ENCODE measurements at places on chromosomes 1 and 21.
A peak's percentile ranks its signal among the peaks of the same experiment; 100 is the strongest.

DNA sequence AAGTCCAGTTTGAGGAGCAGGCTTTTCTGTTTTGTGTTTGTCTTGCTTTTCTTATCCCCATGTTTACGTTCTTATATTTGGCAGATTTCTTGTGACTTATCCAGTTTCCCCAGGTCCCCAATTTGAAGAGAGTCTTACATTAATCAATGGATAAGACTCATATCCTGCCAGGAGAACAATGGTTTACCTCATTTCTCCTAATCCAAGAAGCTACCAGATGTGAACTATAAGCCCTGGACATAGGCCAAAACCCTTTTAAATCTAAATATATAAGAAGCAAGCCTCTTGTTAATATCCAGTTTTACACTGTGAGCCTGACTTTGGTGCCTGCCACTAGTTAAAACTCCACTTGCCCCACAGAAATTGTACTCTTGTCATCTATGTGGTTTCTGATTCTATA, 15.1 kb upstream of the COP1 start:
- H3K27ac ChIP-seq, result no peak overlapping the region
- peak; percentile 10 for DNase-seq
- H3K27me3 ChIP-seq, result no peaks in the 10 kb centered on the region
- no peak overlapping the region for H3K4me3 ChIP-seq
- no peaks in the 10 kb centered on the region for H3K36me3 ChIP-seq

DNA sequence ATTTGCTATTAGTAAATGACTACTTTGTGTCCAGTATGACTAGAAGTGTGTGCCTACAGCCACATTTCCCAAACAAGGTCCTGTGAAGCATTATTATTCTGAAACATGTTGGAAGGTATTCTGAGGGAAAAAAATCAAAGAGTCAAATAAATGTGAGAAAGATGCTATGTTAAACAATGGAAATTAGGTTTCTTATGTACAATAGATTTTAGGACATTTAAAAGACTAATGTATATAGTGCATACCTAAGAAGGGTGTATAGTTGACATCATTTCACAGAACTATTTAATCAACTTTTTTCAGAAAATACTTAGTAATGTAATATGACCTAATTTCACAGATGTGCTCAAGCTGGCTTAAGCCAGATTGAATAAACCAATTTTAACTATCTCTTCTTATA, 582.5 kb downstream of the USP25 start:
- no peaks in the 10 kb centered on the region for H3K36me3 ChIP-seq
- no peak overlapping the region for H3K4me3 ChIP-seq
- H3K27me3 ChIP-seq, result peaks cover 45% of the 10 kb centered on the region
- no peaks in the 10 kb centered on the region for H3K4me1 ChIP-seq

DNA sequence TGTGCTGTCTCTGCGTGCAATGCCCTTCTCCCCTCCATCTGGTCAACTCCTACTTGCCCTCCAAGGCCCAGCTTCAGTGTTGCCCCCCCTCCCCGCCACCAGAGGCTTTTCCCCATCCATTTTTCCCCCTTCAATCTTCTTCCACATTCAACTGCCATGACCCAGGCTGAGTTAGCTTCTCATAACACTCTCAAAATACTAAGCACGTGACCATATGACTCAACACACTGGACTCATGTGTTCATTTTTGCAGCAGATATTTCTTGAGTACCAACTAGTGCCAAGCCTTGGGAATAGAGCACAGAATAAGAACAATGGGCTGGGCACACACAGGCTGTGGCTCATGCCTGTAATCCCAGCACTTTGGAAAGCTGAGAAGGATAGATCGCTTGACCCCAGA, 132.1 kb downstream of the IGSF21 start:
- peaks cover 18% of the 10 kb centered on the region for H3K27me3 ChIP-seq
- no peaks in the 10 kb centered on the region for H3K4me1 ChIP-seq
- no peaks in the 10 kb centered on the region for H3K36me3 ChIP-seq
- H3K4me3 ChIP-seq, result no peak overlapping the region
- H3K27ac ChIP-seq, result no peak overlapping the region

DNA sequence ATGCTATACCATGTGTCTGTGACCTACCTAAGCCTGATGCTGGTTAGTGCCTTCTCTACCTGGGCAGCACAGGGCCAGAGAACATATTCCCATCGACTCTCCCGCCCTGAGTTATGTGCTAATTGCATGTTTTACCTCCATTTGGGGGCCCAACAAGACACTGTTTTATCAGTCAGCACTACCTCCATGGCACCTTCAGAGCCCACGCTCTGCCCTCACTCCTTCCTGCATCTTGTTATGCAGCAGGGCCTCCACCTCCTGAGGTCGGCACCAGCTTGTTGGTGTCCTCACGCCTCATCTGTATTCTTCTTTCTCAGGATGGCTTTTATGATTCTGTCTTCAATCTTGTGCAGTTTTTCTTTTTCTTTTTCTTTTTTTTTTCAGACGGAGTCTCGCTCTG, 11.9 kb downstream of the WNT9A start:
- H3K4me1 ChIP-seq, result peaks cover 47% of the 10 kb centered on the region
- no peaks in the 10 kb centered on the region for H3K27me3 ChIP-seq
- peaks cover 40% of the 10 kb centered on the region for H3K36me3 ChIP-seq
- no peak for DNase-seq
- H3K27ac ChIP-seq, result peak overlapping the region; percentile 94
- H3K4me3 ChIP-seq, result no peak overlapping the region

GRCh38 chr1:45230537-45230936, 24.1 kb upstream of the ZSWIM5 start:
- DNase-seq, result peak; percentile 40
- H3K36me3 ChIP-seq, result no peaks in the 10 kb centered on the region
- H3K27ac ChIP-seq, result no peak overlapping the region
- no peaks in the 10 kb centered on the region for H3K4me1 ChIP-seq

DNA sequence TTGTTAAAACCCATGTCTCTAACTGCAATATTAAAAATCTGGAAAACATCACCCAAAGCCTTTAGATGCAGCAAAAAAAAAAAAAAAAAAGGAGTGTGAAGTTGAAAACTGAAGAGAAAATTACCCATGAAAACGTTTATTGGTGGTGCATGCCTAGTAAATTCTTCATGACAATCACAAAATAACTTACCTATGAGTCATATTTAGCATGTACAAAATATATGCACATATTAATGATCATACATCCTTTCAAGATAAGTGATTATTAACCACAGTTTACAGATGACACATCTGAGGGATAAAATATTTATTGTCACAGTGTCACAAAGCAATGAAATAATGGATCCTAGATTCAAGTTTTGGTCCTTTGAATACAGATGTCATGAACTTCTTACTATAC, 505.2 kb upstream of the NR5A2 start:
- H3K4me3 ChIP-seq, result no peak overlapping the region
- DNase-seq, result peak; percentile 32
- H3K27ac ChIP-seq, result no peak overlapping the region
- no peaks in the 10 kb centered on the region for H3K36me3 ChIP-seq
- no peaks in the 10 kb centered on the region for H3K27me3 ChIP-seq

GRCh38 chr1:25765923-25766589, 33.9 kb upstream of the SELENON start:
- no peaks in the 10 kb centered on the region for H3K27me3 ChIP-seq
- H3K4me1 ChIP-seq, result no peaks in the 10 kb centered on the region
- H3K36me3 ChIP-seq, result no peaks in the 10 kb centered on the region
- H3K27ac ChIP-seq, result no peak overlapping the region
- no peak for DNase-seq

- no peaks in the 10 kb centered on the region for H3K27me3 ChIP-seq
- no peaks in the 10 kb centered on the region for H3K4me1 ChIP-seq
- no peaks in the 10 kb centered on the region for H3K36me3 ChIP-seq
- no peak overlapping the region for H3K27ac ChIP-seq
- peak; percentile 57 for DNase-seq
- H3K4me3 ChIP-seq, result no peak overlapping the region
Observed at GRCh38 chr1:186722711-186723309, 42.6 kb upstream of the PTGS2 start.

DNA sequence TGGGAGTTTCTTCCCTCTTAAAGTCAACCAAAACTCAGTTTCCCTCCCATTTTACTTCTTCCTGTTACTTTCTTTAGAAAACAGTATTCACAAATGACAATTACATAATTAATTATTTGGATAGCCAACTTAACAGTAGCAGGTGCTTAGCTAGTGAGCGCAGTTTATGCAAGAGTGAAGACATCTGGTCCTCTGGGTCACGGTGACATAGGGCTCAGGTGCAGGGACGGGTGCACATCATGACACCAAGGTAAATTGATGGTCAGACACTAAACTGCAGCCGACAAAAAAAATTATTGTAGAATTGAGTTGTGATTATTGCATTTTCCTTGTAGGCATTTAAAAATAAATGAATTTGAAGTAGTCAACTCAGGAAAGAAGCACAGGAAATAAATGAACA, 142.0 kb upstream of the KCTD3 start:
- DNase-seq, result no peak
- peaks cover 21% of the 10 kb centered on the region for H3K4me1 ChIP-seq
- H3K36me3 ChIP-seq, result no peaks in the 10 kb centered on the region
- H3K27me3 ChIP-seq, result no peaks in the 10 kb centered on the region
- no peak overlapping the region for H3K4me3 ChIP-seq
- H3K27ac ChIP-seq, result no peak overlapping the region

DNA sequence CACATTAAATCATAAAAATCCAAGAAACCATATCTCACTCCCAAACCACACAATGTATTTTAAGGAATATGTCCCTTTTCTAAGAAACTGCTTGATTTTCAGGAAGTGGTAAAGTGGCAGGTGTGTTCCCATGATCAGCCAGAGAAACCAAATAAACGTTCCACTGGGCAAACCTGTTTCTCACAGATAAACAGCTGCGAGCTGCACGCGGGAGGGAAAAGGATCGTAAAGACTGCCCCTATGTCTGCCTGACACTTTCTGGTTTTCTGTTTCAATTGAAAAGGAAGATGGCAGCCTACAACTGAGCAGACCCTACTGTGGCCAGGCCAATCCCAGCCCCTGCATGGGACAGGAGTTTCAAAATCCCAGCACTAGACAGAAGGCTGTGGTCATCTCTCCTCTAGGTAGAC, 36.6 kb downstream of the HIVEP3 start:
- no peaks in the 10 kb centered on the region for H3K36me3 ChIP-seq
- H3K4me1 ChIP-seq, result peaks cover 42% of the 10 kb centered on the region
- H3K4me3 ChIP-seq, result peak overlapping the region; percentile 18
- no peaks in the 10 kb centered on the region for H3K27me3 ChIP-seq

DNA sequence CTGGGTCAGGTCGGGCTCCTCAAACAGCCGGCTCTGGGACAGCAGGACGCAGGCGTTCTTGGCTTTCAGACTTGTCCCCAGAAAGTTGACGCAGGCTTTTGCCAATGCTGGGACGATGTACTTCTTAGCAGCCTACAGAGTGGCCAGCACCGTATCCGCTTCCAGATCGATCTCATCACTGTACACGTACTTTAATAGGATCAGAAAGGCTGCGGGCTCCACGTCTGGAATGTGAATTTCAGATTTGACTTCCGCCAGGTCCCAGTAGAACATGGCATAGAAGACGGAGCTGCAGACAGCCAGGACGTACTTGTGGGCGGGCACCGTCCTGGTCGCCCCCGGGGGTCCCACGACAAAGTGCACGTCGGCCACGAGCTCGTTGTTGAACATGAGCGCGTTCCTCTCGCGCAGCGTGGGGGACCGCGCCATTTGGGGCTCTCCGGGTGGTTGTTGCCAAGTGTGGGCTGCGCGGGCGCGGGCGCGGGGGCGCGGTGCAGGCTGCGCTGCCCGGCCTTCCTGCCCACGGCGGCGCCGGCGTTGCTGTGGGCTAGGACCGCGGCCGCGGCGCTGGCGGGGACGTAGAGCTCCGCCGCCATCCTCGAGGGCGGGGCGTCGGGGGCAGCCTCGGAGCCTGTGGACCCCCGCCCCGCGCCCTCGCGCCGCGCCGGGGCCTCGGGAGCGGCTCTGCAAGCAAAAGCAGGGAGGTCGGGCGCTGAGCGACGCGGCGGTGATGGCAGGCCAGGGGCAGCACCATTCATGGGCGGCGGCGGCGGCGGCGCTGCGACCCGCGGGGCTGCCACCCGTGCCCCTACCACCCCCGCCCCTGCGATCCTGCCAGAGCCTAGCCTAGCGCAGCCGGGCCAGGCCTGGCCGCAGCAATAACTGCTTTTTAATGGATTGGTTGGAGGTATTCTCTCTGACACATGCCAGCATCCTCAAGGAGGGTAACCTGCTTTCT, 10.6 kb downstream of the CNR2 start:
- H3K36me3 ChIP-seq, result no peaks in the 10 kb centered on the region
- H3K4me1 ChIP-seq, result peaks cover 11% of the 10 kb centered on the region
- no peak overlapping the region for H3K4me3 ChIP-seq
- H3K27me3 ChIP-seq, result no peaks in the 10 kb centered on the region
- H3K27ac ChIP-seq, result no peak overlapping the region

DNA sequence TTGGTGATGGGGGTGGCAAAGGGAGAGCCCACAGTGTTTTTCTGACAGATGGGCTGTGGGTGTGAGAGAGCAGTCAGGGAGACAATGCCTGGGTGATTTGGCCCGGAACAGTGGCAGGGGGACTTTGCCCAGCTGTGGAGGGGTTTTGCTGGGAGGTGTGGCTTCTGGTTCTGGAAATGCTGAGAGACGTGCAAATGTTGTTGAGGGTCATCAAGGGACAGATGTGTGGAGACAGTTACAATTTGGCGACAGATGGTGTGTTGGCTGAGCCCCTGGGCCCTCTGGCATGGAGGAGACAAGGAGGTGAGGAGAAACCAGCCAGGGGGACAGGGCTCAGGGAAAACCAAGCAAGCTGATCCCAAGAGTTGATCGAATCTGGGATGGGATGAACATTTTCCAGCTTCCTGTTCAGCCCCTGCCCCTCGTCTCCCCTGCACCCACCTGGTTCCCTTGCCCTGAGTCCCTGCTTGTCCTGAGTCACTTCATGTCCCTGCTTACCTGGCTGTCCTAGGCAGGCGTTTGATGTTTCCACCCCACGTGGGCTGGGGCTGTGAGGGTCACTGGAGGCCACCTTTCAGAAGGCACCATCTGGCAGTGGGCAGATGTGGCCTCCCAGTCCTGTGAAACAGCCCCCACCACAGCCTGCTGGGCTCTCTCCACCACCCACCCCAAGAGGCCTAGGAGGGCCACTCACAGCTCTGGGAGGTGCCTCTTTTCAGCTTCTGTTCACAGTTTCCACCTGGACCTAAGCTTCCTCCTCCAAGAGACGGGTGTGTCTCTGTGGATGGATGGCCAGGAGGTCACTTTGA, 15.8 kb upstream of the ZNF678 start:
- H3K4me1 ChIP-seq, result peaks cover 4% of the 10 kb centered on the region
- H3K27me3 ChIP-seq, result no peaks in the 10 kb centered on the region
- no peak overlapping the region for H3K27ac ChIP-seq
- no peaks in the 10 kb centered on the region for H3K36me3 ChIP-seq
- H3K4me3 ChIP-seq, result no peak overlapping the region
- no peak for DNase-seq

GRCh38 chr1:201122321-201122957, 4.5 kb downstream of the ASCL5 start:
- H3K27me3 ChIP-seq, result no peaks in the 10 kb centered on the region
- H3K27ac ChIP-seq, result no peak overlapping the region
- no peak overlapping the region for H3K4me3 ChIP-seq
- H3K36me3 ChIP-seq, result no peaks in the 10 kb centered on the region
- peaks cover 35% of the 10 kb centered on the region for H3K4me1 ChIP-seq
- DNase-seq, result peak; percentile 71

GRCh38 chr1:150628766-150629114, 672 bp downstream of the ENSA start:
- peaks cover 32% of the 10 kb centered on the region for H3K36me3 ChIP-seq
- DNase-seq, result no peak
- peak overlapping the region; percentile 79 for H3K4me3 ChIP-seq
- peak overlapping the region; percentile 86 for H3K27ac ChIP-seq

GRCh38 chr1:181127898-181128453, 39.5 kb downstream of the IER5 start:
- H3K4me1 ChIP-seq, result peaks cover 22% of the 10 kb centered on the region
- no peak overlapping the region for H3K4me3 ChIP-seq
- H3K27ac ChIP-seq, result peak overlapping the region; percentile 96
- H3K27me3 ChIP-seq, result no peaks in the 10 kb centered on the region
- no peaks in the 10 kb centered on the region for H3K36me3 ChIP-seq
